ENCODE measurements at places on chromosomes 7 and 10.

- no peak for DNase-seq
Measured at GRCh38 chr10:121043124-121043849, 192.1 kb downstream of the WDR11 start.

DNA sequence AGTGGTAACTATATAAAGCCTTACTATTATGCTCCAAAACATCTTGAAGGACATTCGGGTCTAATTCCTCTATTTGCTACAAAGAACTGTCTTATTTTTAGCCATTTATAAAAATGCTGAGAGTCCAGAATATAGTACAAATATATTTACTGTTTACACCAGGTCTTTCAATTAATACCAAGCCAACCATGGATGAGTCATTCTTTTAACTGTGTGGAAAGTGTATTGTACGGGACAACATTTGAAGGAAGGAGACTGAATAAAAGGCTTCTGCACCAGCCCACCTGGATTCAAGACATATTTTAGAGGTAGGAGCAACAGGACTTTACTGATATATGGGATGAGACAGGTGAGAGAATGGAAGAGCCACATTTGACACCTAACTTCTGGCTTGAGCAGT lies 35.4 kb downstream of the MASTL start:
- DNase-seq = no peak

DNA sequence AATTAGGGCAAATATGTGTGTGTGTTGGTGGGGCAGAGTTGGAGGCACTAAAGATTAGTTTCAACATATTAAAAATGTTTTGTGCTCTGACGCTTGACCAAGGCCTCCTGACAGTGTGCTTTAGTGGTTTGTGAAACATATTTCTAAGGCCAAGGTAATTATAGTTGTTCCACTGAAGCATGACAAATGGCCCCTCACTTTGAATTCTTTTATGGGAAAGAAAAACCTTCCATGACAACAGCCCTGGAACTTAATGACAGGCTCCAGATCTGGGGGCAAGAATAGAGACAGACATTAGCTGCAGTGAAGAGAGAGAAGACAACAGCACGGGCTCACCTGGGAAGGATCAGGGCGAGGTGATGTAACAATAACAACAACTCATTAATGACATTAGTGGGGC lies 155.8 kb downstream of the CHN2 start:
- DNase-seq = no peak

- no peak for DNase-seq
Measured at GRCh38 chr7:76272851-76273497, 29.5 kb upstream of the HSPB1 start.

- no peak for DNase-seq
Measured at GRCh38 chr10:54800741-54801421, at the start of gene PCDH15. PCDH15 (minus strand) TSS chr10:54801231; CDS start chr10:54664262, 136,969 bp downstream.

DNA sequence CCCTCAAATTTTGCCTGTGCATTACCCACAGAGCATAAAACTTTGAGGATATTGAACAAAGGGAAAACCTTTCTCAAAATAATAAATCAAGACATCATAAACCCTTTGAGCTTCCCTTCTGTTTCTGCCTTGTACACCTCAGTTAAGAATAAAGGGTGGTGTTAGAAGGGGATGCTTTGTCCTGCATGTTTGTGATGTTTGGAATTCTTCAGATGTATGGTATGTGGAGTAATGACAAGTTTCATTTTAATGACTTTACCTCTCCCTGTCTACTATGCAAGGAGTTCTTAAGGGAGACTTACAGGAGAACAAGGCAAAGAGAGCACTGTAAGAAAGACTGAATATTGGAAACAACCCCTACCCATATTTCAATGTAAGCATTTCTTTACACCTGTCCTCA lies 99.2 kb downstream of the HECW1 start:
- DNase-seq = no peak

- DNase-seq = no peak
Measured at GRCh38 chr10:75866731-75867130, 435.3 kb downstream of the LRMDA start.

DNA sequence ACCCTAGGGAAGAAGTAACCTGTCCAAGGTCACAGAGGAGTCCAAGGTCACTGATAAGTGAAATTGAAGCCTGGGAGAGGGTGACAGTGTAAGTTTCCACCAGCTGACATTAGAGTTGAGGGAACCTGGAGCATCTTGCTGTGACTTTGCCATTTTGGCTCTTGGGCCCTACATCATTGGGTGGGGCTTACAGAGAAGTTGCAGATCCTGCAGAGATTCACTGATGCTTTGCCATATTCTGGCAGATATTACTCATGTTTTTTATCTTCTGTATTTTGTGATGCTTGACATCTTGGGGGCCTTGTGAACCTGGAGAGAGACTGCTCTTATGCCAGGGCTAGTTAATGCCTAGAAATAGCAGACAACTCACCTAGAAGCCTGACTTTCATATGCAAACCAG lies 36.5 kb downstream of the SMKR1 start:
- no peak for DNase-seq

DNA sequence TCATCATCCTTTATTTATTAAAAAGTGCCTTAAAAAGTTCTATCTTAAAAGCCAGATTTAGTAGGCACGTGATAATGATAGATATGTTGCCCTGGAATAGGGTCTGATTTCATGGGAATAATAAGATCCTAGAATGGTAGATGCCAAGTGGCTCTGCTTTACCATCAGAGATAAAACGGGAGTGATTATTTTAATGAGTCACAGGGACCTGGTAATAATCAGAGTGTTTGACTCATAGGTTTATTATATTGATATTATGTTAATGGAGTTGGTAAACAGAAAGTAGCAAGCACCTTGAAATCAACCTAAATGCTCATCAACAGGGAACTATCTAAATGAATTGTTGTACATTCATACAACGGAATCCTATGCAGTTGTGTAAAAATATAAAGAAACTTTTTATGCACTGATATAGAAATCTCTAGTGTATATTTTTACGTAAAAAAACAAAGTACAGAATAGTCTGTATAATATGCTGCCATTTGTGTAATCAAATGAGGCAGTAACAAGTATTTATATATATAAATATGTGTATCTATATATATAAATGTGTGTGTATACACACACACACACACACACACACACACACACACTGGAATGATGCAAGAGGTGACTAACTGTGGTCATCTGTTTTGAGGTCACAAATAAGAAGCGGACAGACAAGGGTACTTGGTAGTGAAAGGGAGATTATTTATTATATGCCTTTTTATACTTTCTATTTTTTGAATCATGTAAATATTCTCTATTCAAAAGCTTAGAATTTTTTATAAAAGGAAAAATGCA lies 78.6 kb upstream of the DYNC1I1 start:
- no peak for DNase-seq

DNA sequence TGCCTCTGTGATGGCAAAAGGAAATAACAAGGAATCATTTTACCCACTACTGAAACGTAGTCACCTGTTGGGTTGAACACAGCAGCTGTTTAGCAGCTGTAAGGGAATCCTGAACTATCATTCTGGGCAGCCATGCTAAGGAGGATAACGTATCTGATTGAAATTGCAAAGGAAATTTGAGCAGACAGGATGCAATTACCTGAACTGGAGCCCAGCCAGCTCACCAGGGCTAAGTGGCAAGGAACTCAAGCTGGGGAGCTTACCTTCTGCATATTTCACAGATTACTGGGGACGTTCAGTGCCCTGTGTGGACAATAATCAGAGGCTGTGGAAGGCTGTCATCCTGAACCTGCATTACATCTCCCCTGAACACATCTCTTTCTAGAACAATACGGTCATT lies 650.5 kb downstream of the SORCS3 start:
- no peak for DNase-seq

- no peak for DNase-seq
Measured at GRCh38 chr7:17275749-17276671, 22.4 kb upstream of the AHR start.

- no peak for DNase-seq
Measured at GRCh38 chr7:157520249-157520648, 183.4 kb downstream of the DNAJB6 start.

DNA sequence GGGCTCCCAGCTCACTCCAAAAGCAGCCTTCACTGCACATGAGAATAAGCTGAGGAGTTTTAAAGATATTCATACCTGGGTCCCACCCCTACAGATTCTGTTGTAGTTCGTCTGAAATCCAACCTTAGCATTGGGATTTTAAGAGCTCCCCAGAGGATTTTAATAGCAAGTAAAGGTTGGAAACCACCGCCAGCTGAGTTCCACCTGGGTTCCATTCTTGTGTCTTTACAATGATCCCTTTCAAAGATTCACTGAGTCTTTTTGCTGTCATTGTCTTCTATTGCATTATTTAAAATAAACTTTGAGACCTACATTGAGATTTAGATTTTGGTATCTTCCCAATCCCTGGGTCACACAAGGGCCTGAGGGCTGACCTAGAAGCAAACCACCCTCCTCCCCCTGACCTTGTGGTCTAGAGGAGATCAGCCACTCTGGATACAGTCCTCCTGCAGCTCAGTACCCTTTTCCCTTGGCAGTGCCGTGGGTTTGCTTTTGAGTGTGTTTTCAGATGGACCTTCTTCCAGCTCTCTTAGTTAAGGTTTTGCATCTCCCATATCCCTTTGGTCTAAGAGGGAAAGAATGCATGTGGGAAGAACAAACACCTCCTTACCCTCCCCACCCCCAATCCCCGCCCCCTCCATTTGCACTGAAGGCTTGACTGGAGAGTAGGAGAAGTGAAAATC lies 22.6 kb upstream of the SIRT1 start:
- DNase-seq = no peak

GRCh38 chr10:83542774-83543411 lies 596.4 kb upstream of the GHITM start:
- DNase-seq = no peak

DNA sequence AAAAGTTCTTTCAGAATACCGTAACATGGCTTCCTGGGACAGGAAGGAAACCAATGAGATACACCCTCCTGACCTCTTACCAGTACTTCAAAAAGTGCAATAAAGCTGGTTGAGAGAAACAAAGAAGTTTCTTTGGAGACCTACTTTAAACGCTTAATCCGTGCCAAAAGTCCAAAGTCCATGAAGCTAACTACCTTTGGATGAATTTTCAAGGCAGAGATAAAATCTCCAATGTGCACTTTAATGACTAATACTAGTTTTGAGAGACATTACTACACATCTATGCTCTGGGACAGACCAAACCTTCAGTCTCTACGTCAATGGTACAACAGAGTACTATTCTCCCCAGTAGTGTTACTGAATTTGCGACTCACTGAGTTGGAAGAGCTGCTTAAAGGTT lies 46.1 kb downstream of the UBE2H start:
- no peak for DNase-seq

DNA sequence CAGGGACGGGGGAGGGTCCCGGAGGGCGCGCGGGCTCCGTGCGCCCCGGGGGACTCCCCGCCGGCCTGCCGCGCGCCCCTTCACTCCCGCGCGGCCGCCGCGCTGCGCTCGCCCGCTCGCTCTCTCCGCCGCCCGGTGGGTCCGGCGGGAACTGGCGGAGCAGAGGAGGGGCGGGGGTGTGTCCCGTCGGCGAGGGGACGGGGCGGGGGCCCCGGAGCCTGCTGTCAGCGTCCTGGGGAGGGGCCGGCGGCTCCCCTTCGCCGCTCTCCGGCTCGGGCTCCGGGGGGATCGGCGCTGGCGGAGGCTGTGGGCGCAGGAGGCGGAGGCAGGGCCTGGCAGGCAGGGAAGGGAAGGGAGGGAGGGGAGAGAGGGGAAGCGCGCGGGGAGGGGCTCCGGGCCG lies at the start of gene SH3PXD2A:
Gene SH3PXD2A, minus strand, starts transcription at position 153 of the 400 bp plus-strand sequence. CDS start 310 bp downstream, outside the sequence.
- peak; percentile 24 for DNase-seq

DNA sequence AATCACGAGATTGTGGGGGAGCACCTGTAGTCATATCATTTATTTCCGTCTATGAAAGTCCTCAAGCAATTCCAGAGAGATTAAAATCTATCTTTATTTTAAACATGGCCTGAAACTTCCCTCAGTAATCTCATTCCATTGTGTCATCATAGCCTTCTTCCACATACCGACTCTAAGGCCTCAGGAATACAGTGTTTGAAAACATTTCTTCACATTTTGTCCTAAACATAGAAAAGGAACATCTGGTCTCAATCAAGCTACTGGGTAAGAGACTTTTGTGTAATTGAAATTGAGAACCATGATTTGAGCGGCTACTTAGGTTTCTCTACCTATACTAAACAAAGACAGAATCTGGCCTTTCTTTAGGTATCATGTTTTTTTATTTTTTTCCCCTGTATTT lies 78.0 kb upstream of the ELMO1 start:
- no peak for DNase-seq

Measured in activated T-helper 1 cell treated with anti-CD3 and anti-CD28 coated beads, Interleukin-12 subunit alpha, Interleukin-12 subunit beta, Interleukin-2, Interleukin-4 antibody, amounts not matched to agents 30 ng/mL and 10 ng/mL and 1 ng/mL, durations not matched to agents 14 hours and 24 hours and 36 hours (primary cell).